GM12865 (cell line): ENCODE measurements at places on chromosomes 3 and 15.

DNA sequence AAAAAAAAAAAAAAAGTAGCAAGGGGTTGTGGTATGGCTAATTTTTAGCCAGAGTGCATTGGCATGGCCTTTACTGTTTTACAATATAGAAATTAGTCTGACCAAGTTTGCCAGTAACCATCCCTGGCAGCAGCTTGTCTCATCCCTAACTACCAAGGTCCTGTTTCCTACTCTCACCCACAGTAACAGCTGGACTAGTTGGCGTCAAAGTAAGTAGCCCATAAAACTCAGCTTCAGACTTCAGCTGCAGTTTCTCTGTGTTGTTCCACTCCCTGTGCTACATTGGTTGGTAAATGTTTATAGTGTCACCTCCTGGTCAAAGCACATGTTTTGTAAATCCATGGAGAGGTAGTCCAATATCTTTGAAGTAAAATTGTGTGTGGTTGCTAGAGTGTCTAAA is 691.3 kb downstream of the ZPLD1 start:
- peak; percentile 2 for DNase-seq

GRCh38 chr15:39083213-39083612 is 497.7 kb upstream of the THBS1 start:
- DNase-seq: no peak

GRCh38 chr3:123880998-123881561 is 3.1 kb downstream of the MYLK start:
- DNase-seq: no peak

DNA sequence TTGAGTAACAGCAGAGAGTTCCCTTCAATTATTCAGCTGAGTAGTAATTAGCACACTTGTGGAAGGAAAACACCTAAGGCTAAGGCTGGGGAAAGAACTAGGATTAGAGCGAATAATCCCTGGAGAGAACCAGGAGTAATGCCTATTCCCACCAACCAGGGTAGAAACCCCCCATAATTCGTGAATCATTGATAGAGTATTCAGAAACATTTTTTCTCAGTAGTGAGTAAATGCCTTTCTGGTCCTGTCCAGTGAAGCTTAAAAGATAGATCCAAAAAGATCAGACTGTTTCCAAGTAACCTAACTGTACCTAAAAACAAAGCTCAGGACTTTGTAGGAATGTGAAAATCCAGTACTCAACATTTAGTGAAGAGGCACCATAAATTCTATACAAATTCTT is 71.2 kb downstream of the DGKG start:
- DNase-seq: no peak

DNA sequence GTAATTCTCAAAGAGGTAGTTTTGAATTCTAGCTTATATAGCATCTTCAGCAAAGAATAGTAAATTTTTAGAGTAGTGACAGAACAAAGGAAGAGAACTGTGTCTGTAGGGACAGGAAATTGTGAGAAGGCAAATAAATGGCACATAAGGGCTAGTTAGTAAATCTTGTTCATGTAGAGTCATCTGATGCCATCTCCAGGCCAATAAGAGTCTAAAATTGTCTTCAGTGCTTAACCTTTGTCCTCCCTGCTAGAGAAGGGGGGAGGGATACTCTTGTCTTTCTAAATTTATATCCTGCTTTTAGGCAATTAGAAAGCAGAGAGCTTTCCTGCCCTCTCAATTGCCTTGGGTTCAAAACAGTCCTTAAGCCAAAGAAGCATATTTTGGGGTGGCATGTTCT is 87.0 kb upstream of the DNAJC19 start:
- DNase-seq: no peak

- no peak for DNase-seq
Observed at GRCh38 chr3:182183716-182184430, 472.1 kb downstream of the SOX2 start.

- no peak for DNase-seq
Observed at GRCh38 chr3:112001526-112001925, 2.8 kb downstream of the TAGLN3 start.

GRCh38 chr3:124999897-125000435 is 55.8 kb downstream of the HEG1 start:
- no peak for DNase-seq

GRCh38 chr3:177947901-177948300 is 588.3 kb upstream of the KCNMB2 start:
- DNase-seq: no peak

DNA sequence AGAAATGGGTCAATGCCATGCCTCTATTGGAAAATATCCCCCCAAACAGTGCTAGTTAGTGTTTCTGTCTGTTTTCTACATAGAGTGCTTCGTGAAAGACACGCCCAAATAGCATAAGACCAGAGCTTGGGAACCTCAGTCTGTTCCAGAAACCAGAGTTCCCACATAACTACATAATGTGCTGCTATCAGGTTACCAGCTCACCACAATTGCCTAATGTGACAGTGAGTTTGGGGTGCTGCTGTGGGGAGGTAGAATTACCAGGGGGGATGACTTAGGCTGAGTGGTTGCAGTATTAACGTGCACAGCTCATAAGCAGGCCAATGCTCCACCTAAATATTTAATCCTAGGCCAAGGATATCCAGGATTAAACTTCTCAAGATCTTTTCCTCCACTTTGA is 39.2 kb downstream of the DUT start:
- DNase-seq: no peak

- peak; percentile 97 for DNase-seq
Observed at GRCh38 chr3:32684800-32685542, at the start of gene CNOT10. CNOT10 (plus strand) TSS chr3:32685188; CDS start chr3:32685461, 273 bp downstream.

- no peak for DNase-seq
Observed at GRCh38 chr15:66646799-66647198, 55.2 kb upstream of the SMAD6 start.

- no peak for DNase-seq
Observed at GRCh38 chr15:39834256-39834655, 51.6 kb upstream of the FSIP1 start.

DNA sequence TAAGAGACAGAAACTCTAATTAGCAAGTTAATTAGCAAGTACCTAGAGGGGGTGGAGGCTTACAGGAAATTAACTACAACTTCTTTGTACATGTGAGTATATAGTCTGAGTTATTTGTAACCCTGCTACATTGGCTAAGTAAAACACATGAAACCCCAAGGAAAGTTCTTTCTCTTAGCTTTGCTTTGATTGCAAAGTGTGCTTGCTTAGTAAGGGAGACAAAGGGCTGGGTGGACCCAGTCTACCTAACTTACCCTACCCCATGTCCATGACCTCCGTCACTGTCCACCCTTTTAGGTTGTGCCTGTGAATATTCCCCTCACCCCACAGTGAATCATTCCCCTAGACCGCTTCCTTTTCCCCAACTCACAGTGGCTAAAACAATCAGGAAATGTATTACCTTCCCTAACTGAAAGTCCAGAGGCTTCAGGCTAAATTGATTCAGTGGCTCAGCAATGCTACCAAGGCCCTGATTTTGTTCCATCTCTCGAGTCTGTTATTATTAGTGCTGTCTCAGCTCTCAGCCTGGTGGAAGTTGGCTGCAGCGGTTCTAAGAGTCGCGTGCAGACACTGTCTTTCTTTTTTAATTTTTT is 31.1 kb upstream of the RYR3 start:
- no peak for DNase-seq

DNA sequence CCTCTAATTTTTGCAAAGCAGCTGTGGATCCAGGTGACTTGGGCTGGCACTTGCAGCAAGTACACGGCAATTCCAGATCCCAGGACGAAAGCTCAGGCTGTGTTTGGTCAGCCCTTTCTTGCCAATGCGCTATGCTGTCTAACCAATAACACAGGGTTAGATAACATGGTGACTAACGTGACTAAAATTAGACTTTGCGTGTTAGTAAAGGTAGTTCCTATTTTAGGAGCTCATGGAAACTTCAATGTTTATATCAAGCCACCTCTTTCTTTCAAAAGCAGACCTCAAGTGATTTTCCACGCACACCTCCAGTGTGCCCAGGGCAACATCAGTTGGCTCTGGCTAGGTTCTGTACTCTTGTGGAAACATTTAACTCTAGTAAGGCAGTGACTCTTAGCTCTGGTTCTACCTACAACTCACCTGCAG is 32.5 kb downstream of the CDCP1 start:
- peak; percentile 3 for DNase-seq

GRCh38 chr3:154209499-154209898 is 88.3 kb downstream of the ARHGEF26 start:
- DNase-seq: no peak

GRCh38 chr15:58306591-58307312 is 125.0 kb upstream of the LIPC start:
- no peak for DNase-seq

GRCh38 chr15:57820119-57820518 is 113.6 kb downstream of the POLR2M start:
- DNase-seq: no peak

GRCh38 chr15:84828086-84828908 is 11.1 kb downstream of the ALPK3 start:
- DNase-seq: no peak

DNA sequence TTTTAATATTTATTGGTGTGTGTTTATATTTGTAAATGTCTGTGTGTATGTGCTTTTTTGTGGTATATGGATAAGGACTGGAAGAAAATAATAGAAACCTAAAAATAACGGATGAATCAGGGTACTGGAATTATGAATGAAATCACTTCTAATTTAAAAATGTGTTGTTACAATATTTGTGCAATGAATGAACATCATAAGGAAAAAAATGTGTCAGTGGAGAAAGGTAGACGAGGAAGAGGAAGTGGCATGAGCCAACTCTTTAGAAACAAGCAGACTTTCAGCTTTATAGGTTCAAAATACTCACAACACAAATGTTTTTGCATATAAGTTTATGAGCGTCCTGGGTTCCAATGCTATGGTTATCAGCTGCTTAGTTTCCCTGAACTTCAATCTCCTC is 59.4 kb downstream of the SOX2 start:
- no peak for DNase-seq

- no peak for DNase-seq
Observed at GRCh38 chr15:49747340-49747739, 126.5 kb downstream of the DTWD1 start.

DNA sequence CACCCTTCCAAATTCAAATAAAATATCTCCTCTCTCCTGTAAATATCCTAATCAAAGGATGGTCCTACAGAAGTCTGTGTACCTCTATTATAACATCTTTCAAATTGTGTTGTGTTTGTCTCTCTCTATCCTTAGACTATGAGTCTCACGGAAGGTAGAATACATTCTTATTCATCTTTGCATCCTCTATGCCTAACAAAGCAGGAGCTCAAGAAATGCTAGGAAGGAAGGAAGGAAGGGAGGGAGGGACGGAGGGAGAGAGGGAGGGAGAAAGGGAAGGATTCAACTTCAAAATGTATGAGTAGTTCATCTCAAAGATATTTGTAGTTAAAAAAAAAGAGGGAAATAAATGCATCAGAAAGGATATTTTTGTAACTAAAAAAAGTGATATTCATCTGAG is 150.0 kb downstream of the RTP4 start:
- no peak for DNase-seq

DNA sequence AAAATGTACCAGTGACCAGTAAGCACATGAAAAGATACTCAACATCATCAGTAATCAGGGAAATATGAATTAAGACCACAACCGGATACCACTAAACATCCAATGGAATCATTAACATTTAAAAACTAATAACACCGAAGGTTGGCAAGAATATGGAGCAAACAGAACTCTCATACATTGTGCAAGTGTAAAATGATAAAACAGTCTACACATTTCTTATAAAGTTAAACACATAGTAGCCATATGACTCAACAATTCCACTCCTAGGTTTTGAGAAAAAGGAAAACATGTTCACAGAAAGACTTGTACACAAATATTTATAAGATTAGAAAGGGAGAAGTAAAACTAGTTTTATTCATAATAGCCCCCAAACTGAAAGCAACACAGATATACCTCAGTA is 60.3 kb upstream of the SLCO2A1 start:
- no peak for DNase-seq

DNA sequence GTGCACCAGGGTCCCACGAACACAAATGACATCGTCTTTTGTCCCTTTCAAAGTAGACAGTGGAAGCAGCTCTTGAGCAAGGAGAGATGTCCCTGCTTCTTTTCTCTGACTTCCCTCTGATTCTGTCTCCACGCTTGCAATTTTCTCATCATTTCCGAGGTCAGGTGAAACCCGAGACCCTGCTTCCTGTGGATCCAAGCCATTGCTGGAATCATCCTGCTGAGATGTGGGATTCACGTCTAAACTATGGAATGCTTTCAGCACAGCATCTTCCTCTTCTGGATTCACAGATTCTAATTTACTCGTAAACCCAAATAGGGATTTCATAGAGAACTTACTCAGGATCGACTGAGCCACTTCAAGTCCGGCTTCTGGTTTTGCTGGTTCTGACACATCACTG is 127.1 kb downstream of the FMN1 start:
- no peak for DNase-seq

GRCh38 chr3:184523825-184524615 is 37.6 kb upstream of the EPHB3 start:
- DNase-seq: no peak

DNA sequence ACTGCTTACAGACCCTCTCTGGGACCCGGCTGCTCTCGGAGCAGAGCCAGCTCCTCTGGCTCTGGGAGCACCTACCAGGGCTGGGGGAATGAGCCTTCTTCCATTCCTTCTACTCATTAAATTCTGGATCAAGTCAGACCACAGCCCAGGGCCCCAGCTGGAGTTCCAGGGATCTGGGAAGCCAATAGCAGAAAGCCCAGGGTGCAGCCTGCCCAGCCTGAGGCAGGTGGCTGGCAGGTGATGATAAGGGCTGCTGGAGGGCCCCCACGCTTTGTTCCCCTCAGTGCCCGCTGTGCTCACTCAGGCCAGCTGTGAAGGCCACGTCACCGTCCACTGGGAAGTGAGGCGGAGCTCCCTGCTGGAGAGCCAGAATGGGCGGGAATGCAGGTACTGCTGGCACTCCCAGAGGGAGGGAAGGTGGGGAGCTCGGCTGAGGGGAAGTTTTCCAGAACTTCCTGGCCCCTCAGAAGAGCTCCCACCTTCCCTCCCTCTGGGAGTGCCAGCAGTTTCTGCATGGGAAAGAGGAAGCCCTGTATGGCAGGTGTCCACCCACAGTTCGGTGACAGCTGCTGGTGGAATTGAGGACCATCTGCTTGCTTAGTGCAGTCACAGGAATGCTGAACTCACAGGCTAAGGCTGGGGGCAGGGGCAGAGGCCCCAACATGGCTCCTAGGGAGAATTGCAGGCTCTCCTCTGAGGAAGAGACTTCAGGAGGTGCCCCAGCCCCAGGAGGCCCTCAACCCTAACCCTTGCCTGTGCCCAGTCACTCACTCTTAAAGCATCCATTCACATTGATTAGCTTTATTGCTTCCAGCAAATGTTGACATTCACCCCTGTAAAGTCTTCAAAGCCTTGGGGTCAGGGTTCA is 12.6 kb upstream of the RTP3 start:
- DNase-seq: no peak

GRCh38 chr3:30847592-30847991 is 46.9 kb downstream of the GADL1 start:
- DNase-seq: peak; percentile 3

GRCh38 chr3:4306860-4307259 is 3.7 kb downstream of the SETMAR start:
- no peak for DNase-seq

- DNase-seq: no peak
Observed at GRCh38 chr15:89642106-89642505, 13.2 kb downstream of the KIF7 start.
